Urinary bladder (tissue), 4 donors: ENCODE measurements at places on chromosomes 16 and 17. TPM values are rescaled to one million over a fixed set of nuclear protein-coding genes. Genes with fewer than 3 reads are reported as not detected.

DNAAF8 gene
- polyA plus RNA-seq = 1.3 TPM

GALR2 gene
- polyA plus RNA-seq = 0.09 TPM

CBFA2T3 gene
- polyA plus RNA-seq = 6.2 TPM

DNA sequence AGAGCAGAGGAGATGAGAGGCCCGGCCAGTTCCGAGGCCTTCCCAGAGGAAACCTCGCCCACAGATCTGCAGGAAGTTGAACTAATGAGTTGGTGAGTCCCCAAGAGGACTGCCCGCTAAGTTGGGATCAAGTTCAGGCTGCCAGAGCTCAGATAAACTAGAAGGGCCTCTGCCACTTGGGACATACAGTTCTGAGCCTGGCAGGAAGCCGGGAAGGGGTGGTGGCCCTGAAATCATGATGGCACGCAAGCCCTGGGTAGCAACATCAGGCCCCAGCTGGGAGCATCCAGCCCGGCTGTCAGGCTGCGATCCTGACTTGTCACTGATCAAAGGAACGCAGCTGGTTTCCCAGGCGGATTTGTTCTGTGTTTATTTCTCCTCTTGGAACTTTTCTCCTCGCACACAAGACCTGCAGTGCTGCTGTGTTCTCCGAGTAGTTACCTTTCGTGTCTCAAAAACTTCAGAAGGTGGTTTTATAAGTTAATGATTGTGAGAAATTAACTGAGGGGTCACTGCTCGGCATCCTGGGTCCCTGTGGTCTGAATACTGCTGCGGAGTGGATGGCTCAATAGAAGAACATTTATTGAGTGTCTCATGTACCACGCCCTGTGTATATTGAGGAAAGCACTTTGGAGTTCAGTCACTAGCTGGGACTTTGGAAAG, 8.0 kb upstream of the WFDC1 start:
- DNase-seq = no peak

DNA sequence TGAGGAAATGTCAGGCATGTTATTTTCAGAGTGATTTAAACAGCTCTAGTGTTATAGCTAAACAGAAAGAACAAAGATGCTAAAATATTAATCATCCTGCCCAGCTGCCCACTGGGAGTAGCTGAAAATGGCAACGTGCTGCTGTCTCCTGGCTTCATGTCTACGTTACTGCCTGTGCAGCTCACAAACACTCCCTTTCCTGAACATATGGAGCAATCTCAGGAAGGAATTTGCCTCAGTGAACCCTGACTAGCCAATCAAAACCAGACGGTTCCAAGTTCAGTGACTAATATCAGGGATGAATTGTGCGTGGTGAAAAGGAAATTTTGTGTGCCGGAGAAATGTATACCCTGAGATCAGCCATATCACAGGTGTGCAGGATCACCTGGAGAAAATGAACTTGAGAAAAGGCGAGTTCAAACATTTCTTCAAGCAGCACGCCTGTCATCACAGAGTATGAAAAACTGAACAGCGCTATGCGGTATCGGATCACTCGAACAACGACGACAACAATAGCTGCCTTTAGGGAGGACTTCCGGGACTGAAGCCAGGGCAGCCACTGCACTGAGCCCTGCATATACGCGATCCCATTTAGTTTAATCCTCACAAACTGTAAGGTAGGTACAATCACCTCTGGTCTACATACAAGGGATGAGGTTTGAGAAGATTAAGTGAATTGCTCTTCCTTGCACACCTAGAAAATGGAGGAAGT, 110.3 kb downstream of the STX8 start:
- DNase-seq = no peak

GRCh38 chr17:36717088-36717487, 115.7 kb downstream of the MRM1 start:
- DNase-seq = no peak

DNA sequence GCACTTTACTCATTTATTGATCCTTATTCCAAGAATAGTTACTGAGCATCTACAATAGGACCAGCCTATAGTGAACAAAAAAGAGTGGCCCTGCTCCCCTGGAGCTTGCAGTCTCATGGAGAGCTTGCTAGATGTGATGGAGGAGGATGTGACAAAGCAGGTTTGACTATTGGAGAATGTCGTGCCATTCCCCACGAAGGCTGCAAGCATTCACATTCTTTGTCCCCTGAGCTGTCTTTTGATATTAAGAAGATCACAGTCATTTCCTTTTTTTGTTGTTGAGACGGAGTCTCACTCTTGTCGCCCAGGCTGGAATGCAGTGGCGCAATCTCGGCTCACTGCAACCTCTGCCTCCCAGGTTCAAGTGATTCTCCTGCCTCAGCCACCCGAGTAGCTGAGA, 115.0 kb upstream of the ADAMTS18 start:
- DNase-seq = no peak

GRCh38 chr16:70594569-70594968, 51.8 kb upstream of the IL34 start:
- no peak for DNase-seq

- no peak for DNase-seq
Measured at GRCh38 chr17:27762527-27763305, 37.6 kb downstream of the NOS2 start.

- no peak for DNase-seq
Measured at GRCh38 chr17:8069587-8069860, 18.0 kb downstream of the ALOX12B start.

GRCh38 chr17:50149417-50150353, 792 bp downstream of the PPP1R9B start:
- DNase-seq = no peak

DNA sequence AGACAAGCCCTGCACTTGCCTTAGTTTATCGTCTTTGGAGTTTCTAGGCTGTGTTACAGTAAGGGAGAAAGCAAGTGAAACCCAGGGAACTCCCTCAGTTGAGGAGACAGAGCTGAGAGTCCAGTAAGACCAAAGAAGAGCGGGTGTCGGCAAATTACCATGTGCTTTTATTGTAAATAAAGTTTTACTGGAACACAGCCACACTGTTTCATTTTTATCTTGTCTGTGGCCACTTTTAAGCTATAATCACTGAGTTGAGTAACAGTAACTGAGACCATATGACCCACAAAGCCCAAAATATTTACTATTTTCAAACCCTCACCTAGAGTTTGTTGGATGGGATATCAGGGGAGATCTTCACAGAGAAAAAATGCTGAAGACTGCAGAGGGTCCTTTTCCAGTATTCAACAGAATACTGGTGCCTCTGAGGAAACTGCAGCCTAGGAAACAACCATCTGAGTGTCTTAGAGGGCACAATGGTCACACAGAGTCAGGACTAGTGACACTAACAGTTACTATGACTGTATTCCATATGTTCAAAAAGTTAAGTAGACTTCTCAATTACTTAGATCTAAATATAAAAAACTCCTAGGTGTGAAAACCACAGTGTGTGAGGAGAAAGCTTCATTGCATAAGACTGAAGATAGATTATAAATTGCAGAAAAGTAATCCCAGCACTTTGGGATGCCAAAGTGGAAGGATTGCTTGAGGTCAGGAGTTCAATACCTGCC, 351.1 kb upstream of the TBX2 start:
- DNase-seq = no peak

DNA sequence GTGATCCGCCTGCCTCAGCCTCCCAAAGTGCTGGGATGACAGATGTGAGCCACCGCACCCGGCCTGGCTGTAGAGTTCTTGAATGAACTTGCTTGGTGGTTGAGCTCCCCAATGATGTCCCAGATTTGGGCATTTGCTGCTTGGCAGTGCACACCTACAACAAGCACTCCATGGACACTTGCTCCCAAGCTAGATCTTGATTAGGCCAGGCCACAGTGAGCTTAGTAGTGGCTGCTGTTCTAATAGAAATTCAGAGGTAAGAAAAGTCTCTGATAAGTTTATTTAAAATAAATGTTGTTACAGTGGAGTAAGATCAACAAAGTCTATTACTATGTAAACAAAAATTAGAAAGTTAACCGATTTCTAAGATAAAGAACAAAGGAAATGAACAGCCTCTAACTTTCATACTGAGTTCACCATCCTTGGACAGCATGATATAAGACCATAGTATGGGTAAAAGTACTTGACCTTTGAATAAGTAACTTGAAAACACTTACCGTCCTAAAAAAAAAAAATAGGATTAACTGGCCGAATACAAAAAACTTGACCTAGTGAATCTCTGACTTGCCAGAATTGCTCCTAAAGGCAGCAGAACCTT, 951 bp downstream of the TMED6 start:
- no peak for DNase-seq

- no peak for DNase-seq
Measured at GRCh38 chr17:78241277-78242023, 10.0 kb downstream of the TMEM235 start.

- no peak for DNase-seq
Measured at GRCh38 chr16:10571354-10571753, 9.0 kb downstream of the EMP2 start.

- DNase-seq = no peak
Measured at GRCh38 chr16:88597856-88598491, 27.8 kb downstream of the ZC3H18 start.
